ENCODE measurements at places on chromosomes 6 and 20. TPM values are rescaled to one million over a fixed set of nuclear protein-coding genes. Genes with fewer than 3 reads are reported as not detected.

GRCh38 chr20:18031050-18031449, 26.7 kb downstream of the OVOL2 start:
- no peak overlapping the region for H3K4me3 ChIP-seq
- H3K36me3 ChIP-seq: peaks cover 2% of the 10 kb centered on the region
- no peak overlapping the region for H3K27ac ChIP-seq
- peaks cover 19% of the 10 kb centered on the region for H3K4me1 ChIP-seq

DNA sequence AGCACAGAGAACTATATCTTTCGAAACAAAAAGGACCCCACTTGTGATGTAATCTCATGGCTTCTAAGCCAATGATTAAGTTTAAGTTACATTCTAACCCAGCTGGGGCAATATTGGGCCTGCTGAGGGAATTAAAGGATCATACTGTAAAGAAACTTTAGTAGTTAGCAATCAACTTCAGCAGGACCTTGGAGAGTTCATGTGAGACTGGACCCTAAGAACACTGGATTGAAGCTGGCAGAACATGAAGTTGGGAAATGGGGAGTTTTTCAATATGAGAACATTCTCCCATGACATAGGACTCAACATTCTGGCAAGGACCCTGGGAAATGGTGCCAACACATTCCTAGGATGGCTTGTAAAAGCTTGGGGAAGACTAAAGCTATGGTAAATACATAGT, 516.2 kb downstream of the PKHD1 start:
- H3K4me3 ChIP-seq: no peak overlapping the region
- no peak for DNase-seq
- H3K27me3 ChIP-seq: peaks cover 2% of the 10 kb centered on the region
- no peak overlapping the region for H3K27ac ChIP-seq
- no peaks in the 10 kb centered on the region for H3K36me3 ChIP-seq

AVP gene
- not detected for total RNA-seq

GRCh38 chr6:151098166-151098565, 141.6 kb upstream of the AKAP12 start:
- H3K4me1 ChIP-seq: peaks cover 3% of the 10 kb centered on the region
- H3K27ac ChIP-seq: no peak overlapping the region
- no peak for DNase-seq

ADGRF5 gene
- total RNA-seq: 0.04 TPM

GRCh38 chr6:145067430-145067829, 667.9 kb downstream of the EPM2A start:
- no peaks in the 10 kb centered on the region for H3K4me1 ChIP-seq
- DNase-seq: no peak
- no peaks in the 10 kb centered on the region for H3K27me3 ChIP-seq
- no peak overlapping the region for H3K4me3 ChIP-seq
- H3K27ac ChIP-seq: no peak overlapping the region

- DNase-seq: no peak
- H3K27ac ChIP-seq: no peak overlapping the region
- H3K4me1 ChIP-seq: no peaks in the 10 kb centered on the region
- peaks cover 14% of the 10 kb centered on the region for H3K27me3 ChIP-seq
- H3K4me3 ChIP-seq: no peak overlapping the region
- no peaks in the 10 kb centered on the region for H3K36me3 ChIP-seq
Measured at GRCh38 chr20:17287998-17288397, 61.2 kb downstream of the PCSK2 start.

GRCh38 chr20:45943613-45944012, 9.1 kb downstream of the PCIF1 start:
- H3K27ac ChIP-seq: no peak overlapping the region
- H3K36me3 ChIP-seq: peaks cover 14% of the 10 kb centered on the region
- DNase-seq: no peak

DNA sequence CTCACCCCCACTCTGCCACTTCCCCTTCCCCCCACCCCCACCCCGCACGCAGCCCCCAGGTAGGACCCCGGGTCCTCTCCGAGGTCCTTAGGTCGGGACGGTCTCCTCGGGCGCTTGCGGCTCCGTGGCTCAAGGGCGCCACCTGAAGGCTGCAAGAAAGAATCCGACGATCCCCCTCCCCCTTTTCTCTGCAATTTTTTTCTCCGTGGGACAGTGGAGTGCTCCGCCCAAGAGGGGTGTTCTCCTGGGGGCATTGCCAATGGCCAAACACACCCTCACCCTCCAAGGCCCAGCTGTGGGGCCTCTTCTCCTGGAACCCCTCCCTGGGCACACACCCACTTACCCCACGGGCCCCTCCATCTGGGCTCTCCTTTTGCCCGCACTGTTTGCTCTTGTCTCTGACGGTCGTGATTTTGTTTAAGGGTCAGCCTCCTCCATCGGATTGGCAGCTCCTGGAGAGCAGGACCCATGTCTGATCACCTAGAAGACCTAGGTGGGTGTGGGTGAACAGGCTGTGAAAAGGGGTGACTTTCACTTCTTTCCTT, 1.1 kb upstream of the TMEM74B start:
- H3K27me3 ChIP-seq: peaks cover 23% of the 10 kb centered on the region
- H3K27ac ChIP-seq: peak overlapping the region; percentile 91
- H3K36me3 ChIP-seq: no peaks in the 10 kb centered on the region
- H3K4me3 ChIP-seq: peak overlapping the region; percentile 72

BCAS1 gene
- 0.81 TPM for total RNA-seq

DNA sequence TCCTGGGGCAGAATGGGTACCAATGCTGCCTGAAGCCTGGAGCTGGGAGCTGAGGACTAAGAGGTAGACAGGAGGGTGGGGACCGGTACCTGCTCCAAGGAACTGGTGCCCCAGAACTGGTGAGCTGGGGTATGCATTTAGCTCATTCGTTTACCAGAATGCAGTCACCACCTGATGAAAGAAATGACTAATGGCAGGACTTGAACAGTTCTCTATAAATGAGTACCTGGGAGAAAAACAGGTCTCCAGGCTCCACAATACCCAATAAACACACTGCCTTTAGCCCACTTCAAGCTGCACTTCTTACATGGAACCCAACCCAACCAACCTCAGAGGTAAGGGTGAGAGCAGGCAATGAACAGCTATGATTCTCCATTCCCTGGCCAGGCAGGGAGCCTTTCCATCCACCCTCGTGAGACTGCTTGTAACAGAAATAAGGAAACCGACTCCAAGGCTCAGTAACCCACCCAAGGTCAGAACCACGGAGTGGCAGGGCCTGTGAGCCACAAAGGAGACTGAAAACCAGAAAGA, 15.4 kb downstream of the FKBP1A start:
- DNase-seq: no peak
- no peak overlapping the region for H3K27ac ChIP-seq
- H3K36me3 ChIP-seq: peaks cover 2% of the 10 kb centered on the region
- no peaks in the 10 kb centered on the region for H3K27me3 ChIP-seq
- H3K4me1 ChIP-seq: peaks cover 19% of the 10 kb centered on the region
- no peak overlapping the region for H3K4me3 ChIP-seq

CRISP3 gene
- total RNA-seq: not detected
